ENCODE measurements at places on chromosomes 2 and 18.

DNA sequence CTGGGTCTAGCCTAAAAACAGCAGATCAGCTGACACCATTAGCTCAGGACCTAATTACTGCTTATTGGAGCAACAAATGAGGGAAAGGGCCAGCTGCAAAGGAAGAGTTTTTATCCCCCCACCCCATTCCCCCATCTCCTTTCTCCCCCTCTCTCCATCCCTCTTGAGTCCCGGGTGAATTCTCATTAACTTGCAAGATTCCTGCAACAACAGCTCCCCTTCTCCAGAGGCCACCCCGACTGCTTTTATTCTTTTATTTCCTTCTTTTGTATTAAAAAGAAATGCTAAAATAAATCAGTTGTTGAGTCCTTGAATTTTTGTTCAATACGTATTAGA, 473 bp upstream of the NOL4 start:
- DNase-seq, result no peak

DNA sequence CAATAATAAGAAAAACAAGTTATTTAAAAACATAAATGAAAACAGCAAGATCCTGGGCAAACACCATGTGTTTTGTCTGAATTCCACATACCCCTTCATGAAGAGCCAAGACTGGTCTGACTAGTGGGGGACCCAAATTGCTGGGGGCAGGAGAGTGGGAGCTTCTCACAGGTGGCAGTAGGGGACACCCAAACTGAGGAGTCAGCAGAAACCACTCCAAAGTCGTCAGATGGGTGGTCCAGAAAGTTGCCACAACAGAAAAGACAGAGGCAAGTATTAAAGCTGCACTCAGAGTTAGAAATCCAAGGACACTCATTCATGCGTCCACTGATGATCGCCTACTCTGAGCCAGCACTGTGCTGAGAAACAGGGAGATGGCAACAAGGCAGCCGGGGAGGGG, 12.3 kb upstream of the LCLAT1 start:
- no peak for DNase-seq

- no peak for DNase-seq
Observed at GRCh38 chr2:129922571-129923264, 56.7 kb upstream of the RAB6C start.

- DNase-seq, result no peak
Observed at GRCh38 chr2:29304399-29305060, 189.3 kb downstream of the CLIP4 start.

- DNase-seq, result no peak
Observed at GRCh38 chr18:32460171-32460731, 10.4 kb downstream of the GAREM1 start.

DNA sequence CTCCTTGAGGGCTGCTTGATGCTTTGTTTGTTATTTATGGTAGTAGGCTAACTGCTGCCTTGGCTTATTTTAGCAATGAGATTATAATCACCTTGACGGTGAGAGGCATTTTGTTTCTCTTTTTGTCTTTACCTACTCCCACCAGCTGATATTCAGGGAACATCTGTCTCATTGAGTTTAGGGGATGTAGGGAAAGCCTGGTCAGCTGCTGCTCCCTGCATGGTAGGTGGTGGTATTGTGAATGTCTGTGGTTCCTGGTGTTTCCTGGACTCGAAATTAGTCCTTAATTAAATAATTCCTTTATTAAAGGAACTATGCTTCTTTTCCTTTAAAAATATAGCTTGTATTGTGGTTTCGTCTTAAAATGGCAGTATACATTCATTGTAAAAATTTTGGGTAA, 77.8 kb downstream of the ADAM23 start:
- DNase-seq, result no peak

DNA sequence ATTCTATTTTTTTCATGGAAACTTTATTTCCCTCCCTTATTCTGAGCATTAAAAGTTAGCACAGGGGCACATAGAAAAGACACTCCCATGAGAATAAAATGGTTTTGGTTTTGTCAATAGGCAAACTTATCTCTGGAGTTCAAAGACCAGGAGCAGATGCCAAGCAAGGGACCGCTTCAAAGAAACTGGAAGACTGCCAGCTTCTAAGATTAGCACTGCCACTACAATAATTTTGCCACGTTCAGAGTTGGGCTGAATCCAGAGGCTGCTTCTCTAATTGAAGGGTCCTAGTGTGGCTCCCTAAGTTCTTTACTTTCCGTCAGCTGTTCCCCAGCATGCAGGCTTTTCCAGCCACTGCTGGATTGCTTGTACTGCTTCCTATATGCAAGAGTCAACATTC, 681.0 kb upstream of the GCFC2 start:
- DNase-seq, result no peak

- no peak for DNase-seq
Observed at GRCh38 chr2:149331023-149331400, 625 bp downstream of the LYPD6 start.

GRCh38 chr2:218780851-218781690, 876 bp upstream of the CYP27A1 start:
- DNase-seq, result peak; percentile 68

DNA sequence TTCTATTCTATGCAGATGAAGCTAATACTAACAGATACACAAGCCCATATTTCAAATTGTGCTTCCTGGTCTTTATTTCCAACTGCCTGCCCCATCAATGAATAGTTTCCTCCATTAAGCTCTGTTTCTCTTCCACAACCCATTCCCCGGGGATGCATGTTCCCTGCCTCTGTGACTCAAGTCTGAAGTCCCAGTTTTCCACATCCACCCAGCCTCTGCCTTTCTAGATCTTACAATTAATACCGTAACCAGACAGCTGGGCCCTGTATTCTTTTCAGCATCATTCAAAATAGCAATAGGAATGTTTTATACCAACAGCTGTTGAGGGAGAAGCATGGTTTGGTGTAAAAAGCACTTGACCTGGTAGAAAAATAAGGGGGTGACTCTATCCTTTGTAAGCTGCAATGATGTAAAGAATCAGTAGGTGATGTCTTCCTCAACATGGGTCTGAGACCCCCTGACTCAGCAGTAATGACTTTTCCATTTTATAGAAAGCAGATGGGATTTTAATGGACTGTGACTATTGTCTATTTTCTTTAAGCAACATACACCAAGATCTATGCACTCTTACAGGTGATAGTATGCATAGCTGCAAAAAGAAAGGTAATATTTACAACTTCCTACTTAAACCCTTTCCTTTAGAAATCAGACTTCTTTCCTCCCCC, 46.1 kb upstream of the DAPL1 start:
- no peak for DNase-seq

DNA sequence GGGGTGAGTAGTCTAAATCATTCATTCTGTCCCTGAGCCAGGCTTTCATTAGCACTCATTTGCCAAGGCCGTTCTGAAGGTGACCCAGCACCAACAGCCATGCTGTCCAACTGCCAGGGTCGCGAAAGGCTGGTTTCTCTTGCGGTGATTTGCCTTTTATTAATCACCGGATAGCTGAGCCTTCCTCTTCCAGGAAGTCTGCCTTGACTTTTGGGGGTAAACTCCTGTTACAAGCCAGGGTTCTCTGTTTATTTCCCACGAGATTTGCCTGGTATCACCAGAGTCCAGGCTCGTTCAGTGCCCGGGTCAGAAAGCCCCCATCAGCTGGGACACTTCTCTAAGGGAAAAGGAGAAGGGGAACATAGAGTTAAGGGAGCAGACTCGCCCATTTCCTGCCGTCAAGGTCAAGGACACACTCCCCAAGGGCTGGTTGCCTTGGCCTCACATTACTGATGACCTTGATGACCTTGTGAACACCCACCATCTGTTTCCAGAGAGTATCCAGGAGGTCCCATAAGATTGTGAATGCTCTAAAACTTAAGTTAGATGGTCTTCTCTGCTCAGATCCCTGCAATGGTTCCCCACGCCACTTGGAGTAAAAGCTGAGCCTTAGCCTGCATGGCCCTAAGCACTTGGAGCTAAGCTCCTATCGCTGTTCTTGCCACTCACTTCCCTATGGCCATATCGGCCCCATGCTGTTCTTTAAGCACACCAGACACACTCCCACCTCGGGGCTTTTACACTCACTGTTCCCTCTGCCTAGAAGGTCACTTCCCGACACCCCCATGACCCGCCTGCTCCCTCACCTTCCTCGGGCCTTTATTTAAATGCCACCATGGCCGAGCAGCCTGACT, 118.0 kb upstream of the STPG4 start:
- no peak for DNase-seq

DNA sequence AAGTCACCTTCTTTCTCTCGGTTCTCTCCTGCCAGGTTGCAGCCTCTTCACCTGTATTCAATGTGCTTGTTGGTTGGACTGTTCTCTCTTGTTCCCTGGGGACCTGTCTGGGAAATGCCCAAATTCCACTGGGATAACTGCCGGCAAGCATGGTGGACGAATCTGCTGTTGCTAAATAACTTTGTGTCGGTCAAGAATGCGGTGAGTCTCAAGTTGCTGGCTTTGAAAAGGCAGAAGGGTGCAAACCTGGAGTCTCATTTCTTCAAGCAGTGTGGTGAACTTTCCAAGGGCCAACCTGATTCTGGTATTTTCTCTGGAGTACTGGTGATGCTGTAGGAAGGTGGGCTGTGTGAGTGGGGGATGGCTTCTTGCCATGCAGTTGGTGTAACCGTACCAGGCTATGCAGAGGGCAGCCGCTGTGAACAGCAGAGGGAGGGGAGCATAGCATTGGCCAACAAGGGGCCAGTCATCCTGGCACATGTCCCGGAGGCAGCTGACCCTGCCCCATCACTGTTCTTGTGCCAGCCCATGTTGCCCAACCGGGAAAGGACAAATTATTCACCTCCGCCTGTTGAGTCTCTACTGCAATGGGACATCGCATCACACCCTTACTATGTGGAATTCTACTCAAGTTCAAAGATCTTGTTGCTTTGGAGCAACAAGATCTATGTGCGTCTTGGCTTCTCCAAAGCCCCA, 88.1 kb upstream of the SEC11C start:
- no peak for DNase-seq

DNA sequence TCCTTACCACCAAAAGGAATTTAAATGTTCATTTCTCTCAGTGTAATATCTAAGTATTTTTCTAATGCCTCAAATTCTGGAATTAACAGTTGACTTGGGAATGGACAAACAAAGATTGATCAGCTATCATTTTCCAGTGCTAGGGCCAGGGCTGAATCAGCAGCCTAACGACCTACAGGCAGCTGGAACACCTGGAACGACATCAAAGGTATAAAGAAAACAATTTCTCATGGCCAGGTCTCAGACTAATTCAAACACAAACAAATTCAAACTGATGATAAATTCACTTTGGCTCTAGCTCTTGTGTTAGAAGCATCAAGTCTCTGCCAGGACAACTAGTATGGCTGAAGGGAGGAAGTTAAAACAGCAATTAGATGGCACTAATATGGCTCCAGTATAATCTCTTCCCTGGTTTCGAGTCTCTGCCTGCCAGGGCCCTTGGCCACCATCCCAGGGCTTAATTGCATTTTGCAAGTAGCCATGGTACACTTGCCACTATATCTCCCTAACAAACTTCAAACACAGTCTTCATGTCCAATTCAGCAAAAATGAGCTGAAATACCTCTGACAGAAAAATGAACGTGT, 70.2 kb upstream of the FSHR start:
- DNase-seq, result no peak

DNA sequence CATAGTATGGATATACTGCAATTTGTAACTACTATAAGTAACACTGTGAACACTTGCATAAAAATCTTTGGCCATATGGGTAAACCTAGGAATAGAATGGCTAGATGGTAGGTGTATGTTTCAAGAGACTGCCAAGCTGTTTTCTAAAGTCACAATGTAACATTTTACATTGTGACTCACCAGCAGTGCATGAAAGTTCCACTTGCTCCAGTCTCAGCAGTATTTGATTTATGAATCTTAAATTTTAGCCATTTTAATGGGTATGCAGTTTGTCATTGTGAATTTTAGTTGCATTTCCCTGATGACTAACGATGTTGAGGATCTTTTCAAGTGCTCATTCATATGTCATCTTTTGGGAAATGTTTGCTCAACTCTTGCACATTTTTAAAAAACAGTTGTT, 86.1 kb downstream of the FARSB start:
- no peak for DNase-seq

GRCh38 chr2:23578964-23579671, 194.1 kb downstream of the KLHL29 start:
- DNase-seq, result no peak

DNA sequence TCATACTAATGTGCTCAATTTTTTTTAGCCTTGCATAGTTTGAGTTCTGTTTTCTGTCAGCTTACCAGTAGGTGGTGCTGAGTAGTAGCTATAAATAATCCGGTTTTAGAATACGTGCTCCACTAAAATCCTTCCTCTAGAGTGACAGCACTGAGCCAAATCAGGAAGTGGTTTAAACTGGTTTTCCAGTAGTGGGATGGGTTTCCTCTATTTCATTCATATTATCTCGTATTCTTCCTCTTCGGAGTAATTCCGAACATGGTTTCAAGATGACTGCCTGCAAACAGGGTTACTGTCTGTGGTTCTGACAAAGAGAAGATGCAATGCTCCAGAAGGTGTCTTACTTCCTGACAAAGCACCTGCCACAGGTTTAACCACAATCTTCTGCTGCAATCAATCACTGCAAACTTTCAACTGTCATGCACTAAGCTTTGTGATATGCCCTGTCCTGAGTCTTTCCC, 496.9 kb upstream of the VRK2 start:
- DNase-seq, result no peak

DNA sequence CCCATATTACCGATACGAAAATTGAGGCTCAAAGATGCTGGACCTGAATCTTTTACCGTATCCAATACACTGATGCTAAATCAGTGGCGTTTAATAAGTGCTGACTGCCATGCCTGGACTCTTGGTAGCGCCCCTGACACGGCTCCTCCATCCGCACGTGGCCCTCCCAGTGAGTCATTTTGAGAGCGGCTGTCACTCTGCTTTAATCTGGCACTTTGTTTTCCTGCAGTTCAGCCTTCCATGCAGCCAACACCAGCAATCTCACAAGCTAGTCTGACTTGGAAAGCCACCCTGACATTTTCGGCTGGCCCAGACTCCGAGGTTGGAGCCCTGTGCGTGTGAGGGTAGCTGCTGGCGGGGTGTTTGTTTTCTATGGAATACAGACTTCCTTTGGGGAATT, 155.1 kb upstream of the LMAN1 start:
- no peak for DNase-seq

DNA sequence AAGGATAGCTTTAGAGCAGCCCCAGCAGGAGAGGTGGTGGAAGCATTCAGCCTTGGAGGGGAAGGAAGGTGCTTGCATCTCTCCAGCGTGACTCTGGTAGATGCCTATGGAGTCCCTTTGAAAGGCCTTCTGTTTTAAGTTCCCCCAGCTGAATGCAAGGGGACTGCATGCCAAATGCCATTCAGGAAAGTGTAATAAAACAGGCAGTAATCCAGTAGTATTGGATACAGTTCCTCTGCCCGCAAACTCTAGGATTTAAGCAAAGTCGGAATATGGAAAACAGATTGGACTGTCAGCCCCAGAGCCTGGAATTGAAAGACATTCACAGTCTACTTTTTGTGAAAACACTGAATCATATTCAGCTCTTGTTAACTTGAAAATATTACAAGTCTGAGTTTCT, 125.2 kb upstream of the GAREM1 start:
- no peak for DNase-seq
